ENCODE measurements at places on chromosomes 3 and 15.
A peak's percentile ranks its signal among the peaks of the same experiment; 100 is the strongest.

- no peak for DNase-seq
These were observed 371.3 kb downstream of the ZBBX start for GRCh38 chr3:167008791-167009190.

- peak; percentile 62 for DNase-seq
These were observed 1.0 kb downstream of the SHOX2 start for GRCh38 chr3:158105119-158105709.

DNA sequence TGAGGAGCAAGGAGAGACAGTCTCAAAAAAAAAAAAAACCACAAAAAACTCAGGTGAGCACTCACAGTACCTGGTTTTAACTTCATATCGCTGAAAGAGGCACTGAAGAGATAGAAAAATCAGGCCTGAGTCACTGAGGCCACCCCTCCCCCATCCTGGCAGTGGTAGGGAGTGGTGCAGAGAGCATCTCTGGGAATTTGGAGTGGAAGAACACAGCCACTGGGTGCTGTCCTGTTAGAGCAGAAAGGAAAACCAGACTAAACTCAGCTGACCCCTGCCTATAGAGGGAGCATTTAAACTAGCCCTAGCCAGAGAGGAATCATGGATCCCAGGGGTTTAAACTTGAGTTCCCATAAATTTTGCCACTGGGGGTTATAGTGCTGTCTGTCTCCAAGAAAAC, 22.2 kb upstream of the DNAJC13 start:
- no peak for DNase-seq

DNA sequence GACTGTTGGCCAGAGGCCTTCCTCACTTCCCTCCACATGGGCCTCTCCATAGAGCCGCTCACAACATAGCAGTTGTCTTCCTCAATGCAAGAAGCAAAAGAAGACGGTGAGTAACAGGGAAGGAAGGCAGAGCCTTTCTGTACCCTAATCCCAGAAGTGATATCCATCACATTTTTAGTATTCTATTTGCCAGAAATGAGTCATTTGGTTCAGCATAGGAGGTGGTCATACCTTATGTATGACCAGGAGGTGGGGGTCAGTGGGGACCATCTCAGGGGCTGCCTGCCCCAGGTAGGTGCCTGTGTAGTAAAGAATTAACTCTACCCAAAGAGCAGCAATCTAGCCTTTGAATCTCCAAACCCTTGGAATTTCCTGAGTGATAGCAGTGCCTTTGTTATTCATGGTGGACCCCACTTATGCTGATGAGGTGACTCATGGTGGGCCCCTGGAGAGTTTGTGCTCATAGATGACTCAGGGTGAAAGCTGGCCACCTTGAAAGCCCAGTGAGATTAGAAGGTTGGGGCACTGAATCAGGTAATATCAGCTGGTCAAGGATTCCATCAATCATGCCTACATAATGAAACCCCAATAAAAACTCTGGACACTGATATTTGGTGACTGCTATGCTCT, 323.9 kb upstream of the IGF1R start:
- no peak for DNase-seq

DNA sequence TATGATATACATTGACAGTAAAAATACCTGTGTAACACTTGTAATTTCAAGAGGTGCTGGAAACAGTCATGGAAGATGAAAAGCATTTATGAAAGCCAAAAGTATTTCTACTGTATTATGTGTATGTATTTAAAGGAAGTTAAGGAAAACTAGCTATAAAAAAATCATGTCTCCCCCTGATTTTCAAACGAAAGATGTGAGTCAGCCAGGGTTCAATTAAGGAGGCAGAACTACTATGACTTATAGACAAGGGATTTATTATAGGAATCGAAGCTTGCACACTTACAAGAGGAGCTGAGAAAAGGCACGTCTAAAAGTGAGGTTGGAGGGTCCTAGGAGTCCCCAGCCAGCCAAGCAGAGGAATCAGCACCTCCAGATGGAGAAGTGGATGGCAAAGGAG, 119.4 kb downstream of the SUCLG2 start:
- peak; percentile 10 for DNase-seq
